ENCODE measurements at places on chromosomes 7 and 10.

DNA sequence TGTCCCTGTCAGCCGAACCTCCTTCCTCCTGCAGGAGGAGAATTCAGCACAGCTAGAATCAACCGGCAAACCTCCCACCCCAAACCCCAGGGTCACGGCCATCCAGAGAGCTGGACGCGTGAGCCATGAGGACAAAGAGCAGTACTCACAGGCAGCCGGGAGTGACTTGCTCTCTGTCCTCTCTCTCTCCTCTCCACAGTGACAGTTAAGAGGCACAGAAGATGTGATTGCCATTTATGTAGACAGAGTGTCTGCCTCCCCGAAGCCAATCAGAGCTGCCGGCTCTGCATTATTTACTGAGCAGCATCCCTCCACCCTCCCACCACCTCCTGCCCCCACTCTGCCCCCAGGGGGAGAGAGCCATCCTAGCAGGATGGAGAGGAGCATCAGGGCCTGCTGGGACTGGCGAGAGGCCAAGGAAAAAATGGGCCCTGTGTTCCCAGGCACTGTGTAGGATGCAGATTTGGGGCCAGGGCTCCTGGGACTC is 4.3 kb downstream of the DDC start:
- DNase-seq = no peak

- DNase-seq = no peak
Measured at GRCh38 chr7:51080622-51081269, 235.9 kb downstream of the COBL start.

- no peak for DNase-seq
Measured at GRCh38 chr10:670990-671389, 18.5 kb downstream of the DIP2C start.

- no peak for DNase-seq
Measured at GRCh38 chr7:50685135-50686065, 97.3 kb downstream of the GRB10 start.

DNA sequence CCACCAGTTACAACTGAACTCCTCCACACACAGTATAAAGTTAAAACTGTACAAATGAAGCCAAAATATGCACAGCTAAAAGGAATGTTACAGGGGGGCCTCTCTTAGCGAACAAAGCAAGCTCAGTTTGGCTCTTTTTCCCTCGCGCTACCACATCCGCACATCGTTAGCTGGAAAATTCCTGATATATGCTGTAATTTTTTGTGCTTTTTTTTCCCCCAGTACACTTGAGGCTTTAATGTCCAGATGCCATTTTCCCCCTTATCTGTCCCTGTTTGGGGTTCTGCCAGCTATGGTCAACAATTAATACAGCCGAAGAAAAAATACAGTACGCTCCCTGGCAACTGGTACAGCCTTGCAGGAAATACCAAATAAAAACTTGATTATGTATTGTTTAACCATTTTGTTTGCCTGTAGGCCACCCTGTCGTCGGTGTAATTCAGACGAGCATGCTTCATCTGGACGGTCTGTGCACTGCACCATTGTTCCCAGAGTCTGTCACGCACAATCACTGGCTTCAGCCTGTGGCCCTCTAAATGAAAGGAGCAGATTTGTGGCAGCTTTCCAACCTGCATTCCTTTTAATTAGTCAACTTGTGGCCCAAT is 108.1 kb upstream of the FAM133B start:
- no peak for DNase-seq

DNA sequence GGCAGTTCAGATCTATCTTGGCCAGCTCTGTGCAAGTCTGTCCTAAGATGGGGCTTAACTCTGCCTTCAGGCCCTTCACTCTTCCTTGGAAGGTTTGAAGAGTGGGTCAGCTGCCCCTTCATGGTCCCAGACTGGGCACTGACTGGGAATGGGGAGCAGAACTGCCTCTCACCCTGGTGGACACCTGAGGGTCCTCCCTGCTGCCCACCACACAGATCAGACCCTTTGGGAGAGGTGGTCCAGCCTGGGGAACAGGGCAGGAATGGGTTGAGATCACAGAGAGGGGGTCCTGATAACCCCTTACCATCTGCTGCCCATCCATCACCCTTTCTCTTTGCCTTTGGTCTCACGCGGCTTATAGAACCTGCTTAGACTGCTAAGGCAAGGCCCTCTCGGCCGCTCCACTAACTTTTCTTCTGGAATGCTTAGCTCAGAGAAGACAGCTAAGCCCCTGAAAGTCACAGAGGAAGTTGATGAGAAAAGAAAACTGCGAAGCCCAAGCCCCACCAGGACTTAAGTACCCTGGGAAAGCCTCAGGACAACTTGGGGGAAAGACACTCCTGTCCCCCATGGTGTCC is 402 bp upstream of the CDHR1 start:
- no peak for DNase-seq

DNA sequence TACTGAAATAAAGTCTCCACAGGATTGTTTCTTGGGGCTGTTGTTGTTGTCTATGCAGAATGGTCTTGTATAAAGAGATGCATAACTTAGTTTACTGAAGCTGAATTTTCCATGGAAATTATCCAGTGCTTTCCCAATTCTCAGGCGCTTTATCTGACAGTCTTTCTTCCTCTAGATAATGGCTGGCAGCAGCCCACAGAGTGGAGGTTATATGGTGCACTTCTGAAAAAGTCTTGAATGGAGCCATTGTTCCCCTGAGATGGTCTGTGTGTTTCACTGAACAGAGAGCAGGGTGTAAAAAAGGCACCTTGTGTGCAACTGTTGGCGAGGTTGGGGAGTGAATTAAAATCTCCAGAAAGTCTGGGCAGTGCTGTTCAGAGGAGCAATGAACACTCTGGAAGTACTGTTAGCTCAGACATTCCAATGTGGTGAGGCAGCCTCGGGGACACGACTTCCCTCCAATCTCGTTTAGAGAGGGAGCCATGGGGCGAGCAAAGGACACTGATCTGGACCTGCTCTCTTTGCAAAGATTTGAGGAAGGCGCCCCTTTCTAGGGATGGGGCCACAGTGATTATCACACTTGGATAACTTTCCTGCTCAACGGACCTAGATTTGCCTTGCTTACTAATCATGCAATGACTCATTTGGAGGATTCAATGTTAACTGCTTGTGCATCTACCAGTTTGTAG is 2.0 kb upstream of the PLCE1 start:
- no peak for DNase-seq

- no peak for DNase-seq
Measured at GRCh38 chr10:113111900-113112853, 162.1 kb downstream of the TCF7L2 start.

DNA sequence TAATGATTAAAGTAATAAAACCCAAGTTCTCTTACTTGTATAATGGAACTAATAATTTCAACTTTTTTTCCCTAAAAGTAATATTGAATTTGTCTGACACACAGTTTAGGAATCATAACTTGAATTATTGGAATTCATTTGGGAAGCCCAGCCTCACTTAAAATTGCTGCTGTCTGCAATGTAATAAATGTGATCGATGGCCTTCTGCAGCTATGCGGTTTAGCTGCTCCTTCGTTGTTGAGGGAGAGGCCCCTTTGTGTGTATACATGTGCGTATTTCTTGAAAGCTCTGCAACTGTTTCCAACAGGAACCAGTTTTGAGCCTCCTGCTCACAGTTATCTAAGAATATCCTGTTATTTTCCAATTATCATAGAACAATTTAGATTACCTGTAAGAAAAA is 152.5 kb downstream of the AKR1D1 start:
- DNase-seq = no peak

DNA sequence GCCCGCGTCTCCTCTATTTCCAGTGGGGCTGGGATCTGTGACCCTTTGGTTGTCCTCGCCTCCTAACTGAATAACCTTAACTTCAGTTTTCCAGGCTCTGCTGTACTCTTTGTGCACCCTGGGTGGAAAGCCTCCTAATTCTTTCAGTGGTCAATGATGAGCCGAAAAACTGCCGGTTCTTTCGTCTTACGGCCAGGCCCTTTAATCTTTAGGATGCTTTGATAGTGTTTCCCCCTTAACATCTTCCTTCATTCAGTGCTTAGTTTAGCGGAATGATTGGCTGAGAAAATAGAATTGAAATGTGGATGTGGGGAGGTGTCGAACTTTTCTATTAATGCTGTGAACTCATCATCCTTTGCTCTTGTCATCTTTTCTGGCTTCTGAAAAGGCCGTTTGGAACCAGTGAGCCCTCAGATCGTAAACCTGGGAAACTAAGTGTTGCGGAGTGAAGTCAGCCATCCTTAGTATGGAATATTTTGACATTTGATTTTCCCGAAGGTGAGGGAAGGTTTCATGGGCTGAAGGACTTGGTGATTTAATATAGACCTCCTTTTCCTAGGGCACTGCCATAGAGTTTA is 847 bp downstream of the GARS1 start:
- no peak for DNase-seq

GRCh38 chr7:20358762-20359282 is 28.1 kb downstream of the ITGB8 start:
- DNase-seq = no peak

DNA sequence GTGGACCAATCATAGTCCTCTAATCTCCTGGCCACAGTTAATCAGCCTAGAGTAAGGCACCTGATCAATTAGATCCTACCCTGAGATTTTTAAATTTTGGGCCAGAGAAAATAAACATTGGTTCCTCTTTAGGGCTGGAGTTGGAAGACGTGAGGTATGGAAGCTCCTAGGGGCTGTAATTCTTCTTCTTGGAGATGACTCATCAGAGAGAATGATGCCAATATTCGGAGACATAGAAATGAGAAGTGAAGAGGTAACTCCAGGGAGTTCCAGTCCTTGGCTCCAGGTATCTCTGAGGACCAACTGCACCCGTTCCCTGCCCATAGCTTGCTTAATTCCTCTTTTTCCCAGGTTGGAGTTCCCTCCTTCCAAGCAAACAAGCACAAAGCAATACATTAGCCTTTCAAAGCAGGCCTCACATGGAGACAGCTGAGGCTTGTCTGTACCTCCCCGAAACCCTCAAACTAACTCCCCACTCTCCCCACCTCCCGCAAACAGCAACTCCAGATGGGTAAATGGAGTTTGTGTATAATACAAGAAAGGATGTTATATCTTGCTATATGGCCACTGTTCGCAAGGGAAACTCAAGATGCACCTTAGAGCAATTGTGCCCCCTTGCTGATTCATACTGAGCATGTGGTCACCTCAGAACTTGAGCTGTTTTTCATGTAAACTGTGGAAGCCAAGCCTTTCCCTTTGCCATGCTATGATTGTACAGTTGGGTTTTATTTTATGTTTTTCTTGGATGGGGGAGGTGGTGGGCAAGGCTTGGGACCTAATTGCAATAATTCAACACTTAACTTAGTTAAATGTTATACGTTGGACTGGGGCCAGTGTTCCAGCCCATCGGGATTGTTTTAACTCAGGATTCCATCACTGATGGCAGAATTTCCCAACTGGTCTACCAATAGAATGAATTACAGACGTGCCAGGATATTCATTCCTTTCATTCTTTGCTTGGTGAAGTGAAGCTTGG is 29.3 kb downstream of the PIK3AP1 start:
- DNase-seq = no peak

GRCh38 chr10:114519306-114519669 is 115.0 kb upstream of the AFAP1L2 start:
- DNase-seq = no peak

GRCh38 chr10:60130130-60130579 is 223.8 kb upstream of the CCDC6 start:
- DNase-seq = no peak

GRCh38 chr7:134740376-134740775 is 39.1 kb upstream of the CALD1 start:
- DNase-seq = no peak

GRCh38 chr7:116672596-116673456 is 830 bp downstream of the MET start:
- DNase-seq = no peak

DNA sequence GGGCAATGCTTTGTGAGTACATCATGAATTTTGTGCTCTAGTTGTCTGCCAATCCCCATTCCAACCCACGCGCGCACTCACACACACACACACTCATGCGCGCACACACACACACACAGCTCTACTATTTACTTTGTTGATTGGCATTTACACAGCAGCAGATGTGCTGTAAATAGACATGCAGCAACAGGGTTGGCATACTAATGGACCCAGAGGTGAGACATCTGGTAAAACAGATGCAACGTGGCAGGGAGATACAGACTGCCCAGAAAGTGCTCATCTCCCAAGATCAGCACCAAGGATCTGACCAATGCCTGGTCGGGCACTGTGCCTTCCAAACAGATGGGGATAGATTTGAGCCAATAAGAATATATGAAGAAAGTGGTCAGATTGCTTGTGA is 873.0 kb downstream of the SORCS3 start:
- no peak for DNase-seq

DNA sequence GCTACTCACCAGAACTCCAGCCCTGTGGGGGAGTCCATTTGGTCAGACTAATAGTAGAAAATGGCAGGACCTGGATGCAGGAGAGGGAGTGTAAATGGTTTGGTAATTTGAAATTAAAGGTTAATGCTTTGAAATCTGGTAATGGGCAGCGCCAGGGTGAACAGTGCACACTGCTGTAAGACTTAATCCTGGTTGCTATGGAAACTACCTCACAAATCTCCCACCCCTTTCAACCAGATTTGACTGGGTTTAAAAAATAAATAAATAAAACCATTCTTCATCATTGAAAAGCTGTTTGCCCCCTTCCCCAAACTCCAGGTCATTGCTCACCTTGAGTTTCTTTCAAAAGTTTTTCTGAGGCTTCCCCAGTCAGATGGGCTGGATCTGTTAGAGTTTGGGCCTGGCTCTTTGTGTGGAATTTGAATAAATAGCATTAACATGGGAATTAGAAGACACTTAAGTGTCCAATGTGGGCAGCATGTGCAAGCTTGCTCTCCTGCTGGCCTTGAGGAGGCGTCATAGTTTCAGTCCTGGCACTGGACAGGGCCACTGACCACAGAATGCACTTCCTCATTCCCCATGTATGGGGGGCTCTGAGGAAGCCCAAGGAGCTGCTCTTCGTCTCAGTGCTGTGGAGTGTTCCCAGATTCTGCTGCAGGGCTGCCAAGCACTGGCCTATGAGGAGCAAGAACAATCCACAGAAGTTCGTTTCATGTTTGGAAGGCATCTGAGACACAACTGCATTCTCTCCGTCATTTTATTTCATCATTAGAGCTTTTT is 90.7 kb downstream of the LRRC4 start:
- DNase-seq = no peak

DNA sequence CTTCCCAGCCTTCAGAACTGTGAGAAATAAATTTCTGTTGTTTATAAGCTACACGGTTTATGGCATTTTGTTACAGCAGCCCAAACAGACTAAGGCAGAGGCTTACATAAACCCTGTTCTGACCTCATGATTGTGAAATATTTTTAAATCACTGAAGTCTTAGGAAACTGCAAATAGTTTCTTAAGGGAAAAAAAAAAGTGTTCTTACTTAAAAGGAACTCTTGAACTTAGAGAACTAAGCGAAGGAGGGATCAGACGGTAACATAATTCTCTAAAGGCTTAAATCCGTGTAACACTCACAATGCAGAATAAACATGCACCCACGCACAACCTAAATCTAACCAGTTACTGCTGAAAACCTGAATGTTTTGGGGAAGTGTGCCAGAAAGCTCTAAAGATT is 749.1 kb upstream of the LRRTM3 start:
- no peak for DNase-seq

- DNase-seq = no peak
Measured at GRCh38 chr7:126177782-126178181, 1075.0 kb downstream of the GRM8 start.

All from T-helper 17 cell (primary cell).